IPS DF 6.9 (cell line): ENCODE measurements at places on chromosomes 6 and 20.

DNA sequence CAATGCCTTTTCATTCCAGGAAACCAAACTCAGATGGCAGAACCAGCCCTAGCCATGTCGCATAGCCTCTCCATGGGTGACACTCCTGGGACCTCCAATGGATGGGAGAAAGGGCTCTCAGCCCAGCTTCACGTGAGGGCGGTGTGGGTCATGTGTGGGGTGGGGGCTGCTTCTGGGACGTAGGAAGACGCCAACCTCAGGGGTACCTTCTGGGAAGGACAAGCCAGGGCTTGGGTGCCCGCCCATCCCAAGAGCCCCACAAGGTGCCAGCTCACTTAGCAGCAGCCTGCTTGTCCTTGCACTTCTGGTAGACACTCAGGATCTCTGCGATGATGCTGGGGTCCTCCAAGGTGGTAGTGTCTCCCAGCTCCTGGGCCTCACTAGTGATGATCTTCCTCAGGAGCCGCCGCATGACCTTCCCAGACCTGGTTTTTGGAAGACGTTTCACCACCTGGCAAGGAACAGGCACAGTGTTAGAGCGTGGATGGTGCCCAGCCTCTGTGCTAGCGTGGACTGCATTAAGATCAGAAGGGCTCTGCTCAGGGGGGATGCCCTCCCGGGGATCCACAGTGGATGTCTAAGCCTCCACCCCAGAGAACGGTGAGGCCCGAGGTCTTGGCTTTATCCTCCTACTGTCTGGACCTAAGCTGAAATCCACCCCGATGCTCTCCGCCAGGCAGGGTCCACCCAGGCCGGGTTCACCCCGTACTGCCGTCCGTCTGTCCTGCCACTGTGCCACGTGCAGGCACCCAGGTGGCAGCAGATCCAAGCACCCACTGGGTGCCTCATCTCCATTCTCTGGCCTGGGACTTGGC, 15.1 kb upstream of the APMAP start:
- no peaks in the 10 kb centered on the region for H3K27me3 ChIP-seq
- H3K4me3 ChIP-seq: no peak overlapping the region
- H3K4me1 ChIP-seq: no peaks in the 10 kb centered on the region

- H3K36me3 ChIP-seq: no peaks in the 10 kb centered on the region
- no peaks in the 10 kb centered on the region for H3K27me3 ChIP-seq
- H3K4me1 ChIP-seq: 0 out of 2 replicates have a peak, but pooled peaks cover 3% of the 10 kb centered on the region
- no peak overlapping the region for H3K4me3 ChIP-seq
Measured at GRCh38 chr6:84093441-84094435, 60.2 kb downstream of the MRAP2 start.

DNA sequence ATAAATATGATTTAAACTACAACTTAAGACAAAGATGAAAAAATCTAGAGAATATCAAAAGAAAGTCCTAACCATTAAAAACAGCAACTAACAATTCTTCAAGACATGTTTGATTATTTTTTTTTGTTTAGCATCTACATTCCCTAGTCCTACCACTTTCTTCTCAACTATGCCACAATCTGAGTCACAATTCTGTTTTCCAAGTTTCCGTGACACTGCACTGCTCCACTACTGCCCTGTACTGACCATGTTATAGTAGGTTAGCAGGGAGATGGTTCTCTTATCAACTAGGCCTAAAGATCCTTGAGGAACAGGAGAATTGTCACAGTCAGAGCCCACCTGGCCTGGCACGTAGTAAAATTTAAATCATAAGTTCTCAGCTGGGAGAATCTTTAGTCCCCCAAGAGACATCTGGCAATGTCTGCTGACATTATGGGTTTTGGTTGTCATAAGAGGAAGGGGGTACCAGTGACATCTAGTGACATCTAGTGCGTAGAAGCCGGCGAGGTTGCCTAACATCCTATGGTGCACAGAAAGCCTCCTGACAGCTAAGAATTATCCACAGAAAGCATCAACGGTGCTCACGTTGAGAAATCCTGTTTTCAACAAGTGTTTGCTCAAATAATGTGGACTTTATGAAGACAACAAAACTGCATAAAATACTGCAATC, 100.5 kb downstream of the PDE10A start:
- H3K36me3 ChIP-seq: no peaks in the 10 kb centered on the region
- DNase-seq: no peak
- H3K27me3 ChIP-seq: no peaks in the 10 kb centered on the region
- H3K27ac ChIP-seq: no peak overlapping the region
- no peak overlapping the region for H3K4me3 ChIP-seq
- H3K4me1 ChIP-seq: no peaks in the 10 kb centered on the region

DNA sequence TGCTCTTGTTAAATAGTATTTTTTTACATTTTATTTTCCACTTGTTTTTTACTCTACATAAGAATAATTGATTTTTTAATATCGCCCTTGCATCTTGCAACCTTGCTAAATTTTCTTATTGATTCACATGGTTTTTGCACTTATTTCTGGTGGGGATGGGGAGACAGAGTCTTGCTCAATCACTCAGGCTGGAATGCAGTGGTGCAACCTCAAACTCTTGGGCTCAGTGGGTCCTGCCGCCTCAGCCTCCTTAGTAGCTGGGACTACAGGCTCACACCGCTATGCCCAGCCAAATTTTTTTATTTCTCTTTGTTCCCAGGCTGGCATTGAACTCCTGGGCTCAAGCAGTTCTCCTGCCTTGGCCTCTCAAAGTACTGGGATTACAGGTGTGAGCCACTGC, 30.3 kb downstream of the LIN28B start:
- H3K4me1 ChIP-seq: no peaks in the 10 kb centered on the region; the same call in 1 of the 2 replicates
- no peaks in the 10 kb centered on the region for H3K27me3 ChIP-seq
- H3K4me3 ChIP-seq: no peak overlapping the region
- H3K36me3 ChIP-seq: no peaks in the 10 kb centered on the region
- no peak overlapping the region for H3K27ac ChIP-seq
